Stimulated activated CD4-positive, alpha-beta T cell treated with anti-CD3 and anti-CD28 coated beads, Interleukin-15, amount 100 ng/mL, for 24 hours (primary cell): ENCODE measurements at places on chromosomes 4 and X.

GRCh38 chr4:5224340-5224739, 173.1 kb downstream of the STK32B start:
- DNase-seq, result no peak

- no peak for DNase-seq
These were observed 218.5 kb downstream of the APBB2 start for GRCh38 chr4:40995850-40996249.

DNA sequence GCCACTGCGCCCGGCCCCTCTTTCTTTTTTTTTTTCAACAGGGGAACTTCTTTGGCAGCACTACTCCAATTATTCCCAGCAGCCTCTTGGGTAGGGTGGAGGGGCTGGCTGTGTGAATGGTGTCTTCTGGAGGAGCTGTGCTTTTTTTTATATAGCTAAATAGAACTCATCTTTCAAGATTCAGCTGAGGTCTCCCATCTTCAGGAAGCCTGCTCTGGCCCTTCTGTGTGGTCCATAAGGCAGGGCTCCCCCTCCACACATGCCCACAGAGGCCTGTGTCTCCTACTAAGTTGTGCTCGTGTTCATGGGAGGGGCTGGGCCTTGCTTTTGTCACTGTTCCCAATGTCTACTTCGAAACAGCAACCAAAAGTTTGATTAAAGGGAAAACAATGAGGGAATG, 116.8 kb downstream of the AFAP1 start:
- no peak for DNase-seq

DNA sequence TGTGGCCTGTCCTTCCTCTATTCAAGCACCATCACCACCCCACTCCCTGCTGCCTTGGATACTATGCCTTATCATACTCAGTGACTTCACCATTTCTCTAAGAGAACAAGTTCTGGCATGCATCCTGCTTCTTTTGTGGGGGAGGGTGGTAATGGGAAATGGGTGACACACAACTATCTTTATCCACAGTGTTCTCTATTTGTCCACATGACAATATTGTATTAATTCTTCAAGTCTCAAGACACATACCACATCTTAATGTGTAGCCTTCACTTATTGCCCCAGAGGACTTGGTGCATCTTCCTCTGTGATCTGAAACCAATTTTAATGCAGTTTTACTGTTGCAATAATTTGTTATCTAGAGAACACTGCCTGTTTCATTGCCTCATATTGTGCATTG, 29.3 kb upstream of the UGT2B7 start:
- no peak for DNase-seq

GRCh38 chr4:10056334-10057022, 35.2 kb upstream of the SLC2A9 start:
- DNase-seq, result no peak

GRCh38 chr4:166460769-166461550, 587.9 kb downstream of the TLL1 start:
- no peak for DNase-seq

GRCh38 chr4:74932832-74933561, at the start of gene PARM1:
PARM1 (plus strand) TSS chr4:74933116; CDS start chr4:74933328, 212 bp downstream.
- DNase-seq, result peak; percentile 77

- DNase-seq, result peak; percentile 64
These were observed at the start of gene TBC1D1 for GRCh38 chr4:37890801-37891259. TBC1D1 (plus strand) TSS chr4:37891084; CDS start chr4:37902096, 11,012 bp downstream.

GRCh38 chr4:76879731-76880364, 18.1 kb downstream of the SOWAHB start:
- no peak for DNase-seq

- DNase-seq, result no peak
These were observed 36.3 kb downstream of the ATRX start for GRCh38 chrX:77749695-77750094.

- no peak for DNase-seq
These were observed 155.8 kb upstream of the IGFBP7 start for GRCh38 chr4:57265831-57266582.

- no peak for DNase-seq
These were observed 3.0 kb upstream of the USP46 start for GRCh38 chr4:52661966-52662690.

GRCh38 chr4:127781300-127782024, 660 bp upstream of the HSPA4L start:
- DNase-seq, result no peak

DNA sequence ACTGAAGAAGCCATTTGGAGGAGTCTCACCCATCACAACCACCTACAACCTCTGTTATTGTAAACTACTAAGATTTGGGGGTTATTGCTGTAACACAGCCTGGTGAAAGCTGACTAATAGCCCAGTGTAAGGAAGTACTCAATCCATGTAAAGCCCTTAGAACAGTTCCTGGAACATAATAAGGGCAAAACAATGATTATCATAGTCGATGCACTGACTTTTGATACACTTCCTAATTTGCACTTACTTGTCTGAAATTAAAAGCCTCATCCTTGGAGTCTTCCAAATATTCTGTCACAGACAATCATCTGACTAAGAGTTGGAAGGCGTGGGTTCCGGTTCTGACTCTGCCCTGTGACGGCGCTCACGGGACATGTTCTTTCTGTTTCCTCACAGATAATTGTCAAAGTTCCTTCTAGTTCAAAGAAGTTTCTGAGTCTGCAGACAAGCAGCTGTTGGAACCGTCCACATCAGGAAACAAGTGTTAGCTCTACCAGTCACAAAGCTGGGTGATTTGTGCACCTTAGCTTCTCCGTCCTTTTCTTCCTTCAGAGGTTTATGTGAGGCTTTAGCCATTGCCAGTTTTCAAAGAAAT, 33.4 kb upstream of the RASGEF1B start:
- peak; percentile 76 for DNase-seq

GRCh38 chr4:34732176-34732950, 1512.0 kb downstream of the ARAP2 start:
- no peak for DNase-seq

DNA sequence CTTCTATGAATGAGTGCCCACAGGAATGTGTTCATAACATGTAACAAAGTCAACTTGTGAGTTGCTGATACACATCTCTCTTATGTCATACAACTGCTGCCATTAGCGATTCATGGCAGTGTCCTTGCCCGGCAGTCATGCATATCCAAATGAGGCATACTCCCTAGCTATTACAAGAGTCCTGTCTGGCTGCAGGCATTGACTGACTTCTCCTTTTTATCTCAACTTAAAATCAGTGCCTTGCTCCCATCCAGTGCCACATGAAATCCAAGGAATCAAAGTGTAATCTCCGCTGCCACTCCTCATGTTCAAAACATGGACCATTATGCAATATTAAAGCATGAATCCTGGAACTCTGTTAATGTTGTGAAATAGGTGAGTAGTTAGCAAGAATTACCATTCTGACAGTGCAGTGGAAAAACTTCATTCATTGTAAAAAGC, 348.9 kb upstream of the FTHL17 start:
- DNase-seq, result no peak

DNA sequence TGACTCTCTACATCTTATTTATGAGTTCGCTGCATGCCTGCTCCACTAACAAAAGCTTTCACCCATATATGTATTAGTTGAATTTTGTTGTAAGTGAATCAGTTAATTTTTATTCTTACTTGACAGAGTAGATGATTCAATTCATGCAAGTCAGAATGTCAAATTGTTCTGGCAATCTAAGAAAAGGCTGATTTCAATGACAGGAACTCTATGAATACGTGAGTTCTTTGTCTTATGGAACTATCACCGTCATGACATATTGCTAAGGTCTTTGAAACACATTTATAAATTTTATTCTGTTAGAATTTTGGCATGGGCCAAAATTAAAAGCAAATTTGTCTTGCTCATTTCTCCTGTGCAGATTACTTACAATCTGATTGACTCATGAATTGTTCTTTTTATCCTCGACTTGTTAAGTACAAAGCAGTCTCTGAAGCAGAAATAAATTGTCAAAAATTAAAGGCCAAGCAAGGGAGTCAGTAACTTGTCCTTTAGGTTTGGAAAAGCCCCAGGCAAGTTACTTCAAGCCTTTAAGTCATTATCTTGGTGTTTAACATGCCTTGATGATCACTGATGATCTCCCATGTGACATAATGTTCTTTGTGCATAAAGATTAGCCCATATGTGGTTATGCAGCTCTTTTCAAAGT, 89.0 kb upstream of the GC start:
- DNase-seq, result no peak

GRCh38 chrX:136318156-136318555, 17.4 kb downstream of the ADGRG4 start:
- DNase-seq, result no peak

- DNase-seq, result no peak
These were observed 51.0 kb downstream of the DHX15 start for GRCh38 chr4:24533364-24533763.

DNA sequence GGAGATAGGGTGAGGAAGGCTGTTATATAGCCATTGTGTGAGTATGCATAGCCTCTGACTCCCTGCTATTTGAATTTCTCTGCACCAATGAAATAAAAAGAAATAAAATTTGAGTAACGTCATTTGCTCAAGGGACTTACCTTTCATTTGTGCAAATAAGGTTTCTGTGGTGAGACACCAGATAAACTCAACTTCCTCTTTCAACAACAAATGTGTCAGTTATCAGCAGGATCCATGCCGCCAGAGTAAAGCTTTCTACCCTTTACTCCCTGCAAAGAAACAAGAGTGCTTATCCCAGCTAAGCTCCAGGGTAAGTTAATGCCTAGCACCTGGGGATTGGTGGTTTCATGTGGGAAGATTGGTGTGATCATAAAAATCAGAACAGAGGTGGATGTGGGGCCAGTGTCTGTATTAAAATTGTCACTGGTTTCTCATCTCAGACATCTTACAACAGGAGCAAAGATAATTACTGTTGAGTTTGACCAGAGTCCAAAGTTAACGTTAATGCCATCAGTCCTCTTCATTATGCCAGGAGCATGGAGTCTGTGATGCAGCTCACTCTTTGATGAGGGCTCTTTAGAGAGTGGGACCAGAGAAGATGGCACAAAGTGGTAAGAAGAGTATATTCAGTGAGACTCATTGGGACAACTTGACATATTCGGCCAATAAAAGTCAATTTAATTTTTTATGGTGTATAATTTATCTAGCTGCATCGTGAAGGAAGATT, at the start of gene P2RY10:
Gene P2RY10 (plus strand): TSS at position 206 of the 727 bp plus-strand sequence. CDS start 15,130 bp downstream, outside the sequence.
- peak; percentile 11 for DNase-seq

GRCh38 chr4:75831856-75832405, 70.3 kb downstream of the PPEF2 start:
- DNase-seq, result no peak

DNA sequence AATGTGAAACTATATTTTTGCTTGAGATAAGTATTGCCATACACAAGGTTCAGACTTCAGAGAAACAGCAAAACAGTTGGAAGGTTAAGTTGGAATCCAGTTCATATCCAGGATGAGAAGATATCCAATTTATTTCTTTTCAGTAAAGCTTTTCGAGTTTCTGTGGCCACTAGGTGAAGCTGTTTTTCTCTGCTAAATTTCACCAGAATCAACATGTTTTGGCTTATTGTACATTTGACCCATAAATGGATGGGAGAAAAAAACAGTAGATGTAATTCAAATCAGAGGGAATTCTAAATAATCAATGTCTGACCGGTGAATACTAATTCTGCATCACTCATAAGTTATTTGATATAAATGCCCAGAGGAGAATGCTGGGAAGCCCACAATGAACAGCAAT, 9.1 kb upstream of the METTL14 start:
- DNase-seq, result no peak

- no peak for DNase-seq
These were observed 394.7 kb downstream of the PDGFC start for GRCh38 chr4:156576946-156577345.

DNA sequence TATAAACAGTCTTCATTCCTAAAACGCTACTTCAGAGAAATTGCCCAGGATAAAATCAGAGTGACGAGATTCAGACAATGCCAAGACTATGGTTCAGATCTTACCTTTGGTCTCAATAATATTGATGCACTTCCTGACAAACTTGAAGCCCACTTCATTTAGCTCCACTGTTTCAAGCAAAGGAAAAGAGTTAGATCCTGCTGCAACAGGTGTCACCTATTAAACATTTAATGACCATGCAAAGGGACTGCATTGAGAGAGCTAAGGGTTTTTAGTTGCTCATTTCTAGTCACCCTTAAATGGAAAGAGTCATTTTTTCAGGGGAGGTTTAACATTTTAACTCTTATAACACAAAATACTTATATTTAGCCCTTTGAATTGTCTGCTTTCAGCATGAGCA, 239.5 kb downstream of the OPHN1 start:
- no peak for DNase-seq

DNA sequence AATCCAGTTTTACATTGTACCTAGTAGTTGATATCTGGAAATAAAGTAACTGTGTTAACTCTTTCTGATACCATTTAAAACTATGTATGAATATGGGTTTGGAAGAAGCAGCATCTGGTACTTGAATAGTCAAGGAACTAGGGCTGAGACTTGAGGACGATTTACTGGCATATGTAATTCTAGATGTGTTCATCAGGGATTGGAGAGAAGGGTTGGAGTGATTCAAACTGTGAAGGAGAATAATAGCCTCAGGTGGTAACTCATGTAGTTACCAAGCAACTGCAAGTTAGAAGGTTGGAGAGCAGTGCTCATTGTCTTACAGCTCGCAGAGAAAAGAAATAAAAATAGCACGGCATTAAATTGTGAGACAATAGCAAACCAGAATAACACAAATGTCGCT, 29.5 kb upstream of the TXLNG start:
- DNase-seq, result no peak

- DNase-seq, result peak; percentile 40
These were observed 319 bp downstream of the DRP2 start for GRCh38 chrX:101219864-101220346.

GRCh38 chr4:79334783-79335182, 8.9 kb upstream of the NAA11 start:
- no peak for DNase-seq

DNA sequence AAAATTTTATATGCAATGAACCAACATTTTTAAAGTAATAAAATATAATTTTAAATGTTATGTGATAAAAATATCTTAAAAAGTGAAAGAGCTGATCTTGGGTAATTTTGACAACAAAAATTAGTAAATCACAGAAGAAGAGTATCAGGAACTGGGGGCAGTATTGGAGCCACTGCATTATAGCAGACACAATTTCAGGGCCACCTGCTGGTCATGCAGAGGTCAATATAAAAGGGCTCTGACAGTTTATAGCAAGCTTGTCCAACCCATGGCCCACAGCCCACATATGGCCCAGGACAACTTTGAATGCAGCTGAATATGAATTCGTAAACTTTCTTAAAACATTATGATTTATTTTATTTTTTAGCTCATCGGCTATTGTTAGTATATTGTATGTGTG, 13.0 kb upstream of the LEF1 start:
- DNase-seq, result no peak
